AG10803 (cell line): ENCODE measurements at places on chromosomes 5 and 9.
A peak's percentile ranks its signal among the peaks of the same experiment; 100 is the strongest.

- no peak for DNase-seq
Measured at GRCh38 chr5:81936066-81936465, 35.8 kb upstream of the ATG10 start.

DNA sequence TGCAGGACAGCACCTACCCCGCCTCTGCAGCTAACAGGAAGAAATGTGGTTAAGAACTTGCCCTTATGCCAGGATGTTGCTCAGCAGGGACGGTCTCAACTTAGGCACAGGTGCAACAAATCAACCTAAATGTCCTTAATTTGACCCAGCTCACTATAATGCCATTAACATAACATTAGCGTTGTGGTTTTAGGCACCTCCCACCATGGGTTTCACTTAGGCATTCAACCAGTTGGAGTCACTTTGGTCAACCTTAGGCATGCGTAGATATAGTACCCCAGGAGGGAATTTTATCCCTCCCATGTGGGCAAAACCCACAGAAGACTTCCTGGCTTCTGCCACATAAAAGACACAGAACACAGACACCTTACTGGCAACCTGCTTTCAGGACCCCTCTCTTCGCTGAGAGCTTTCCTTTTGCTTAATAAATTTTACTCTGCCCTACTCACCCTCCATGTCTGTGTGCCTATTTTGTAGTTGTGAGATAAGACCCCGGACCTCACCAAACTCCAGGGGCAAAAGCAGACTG lies 8.7 kb upstream of the ERAP1 start:
- no peak for DNase-seq

- peak; percentile 48 for DNase-seq
Measured at GRCh38 chr9:87599901-87600610, 102.4 kb downstream of the DAPK1 start.

DNA sequence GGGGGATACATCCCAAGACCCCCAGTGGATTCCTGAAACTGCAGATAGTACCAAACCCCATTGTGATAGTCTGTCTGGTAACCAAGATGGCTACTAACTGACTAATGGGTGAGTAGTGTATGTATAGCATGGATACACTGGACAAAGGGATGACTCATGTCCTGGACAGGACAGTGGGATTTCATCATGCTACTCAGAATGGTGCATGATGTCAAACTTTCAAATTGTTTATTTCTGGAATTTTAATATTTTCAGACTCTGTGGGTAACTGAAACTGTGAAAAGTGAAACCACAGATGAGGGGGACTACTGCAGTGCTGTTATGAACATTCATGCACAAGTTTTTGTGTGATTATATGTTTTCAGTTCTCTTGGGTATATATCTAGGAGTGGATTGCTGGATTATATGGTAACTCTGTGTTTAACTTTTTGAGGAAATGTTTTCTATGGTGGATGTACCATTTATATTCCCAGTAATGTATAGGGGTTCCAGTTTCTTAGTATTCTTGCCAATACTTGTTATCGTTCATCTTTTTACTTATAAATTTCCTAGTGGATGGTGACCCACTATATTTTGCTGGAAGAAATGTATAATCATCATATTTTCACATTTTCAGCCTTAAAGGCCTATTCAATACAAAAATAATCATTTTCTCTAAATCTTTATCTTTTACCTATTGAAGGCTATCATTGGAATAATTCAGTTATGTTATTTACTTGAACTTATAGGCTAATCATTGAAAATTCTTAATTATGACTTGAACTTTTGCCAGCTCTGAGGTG lies 140.9 kb downstream of the NR3C1 start:
- peak; percentile 85 for DNase-seq

- DNase-seq, result no peak
Measured at GRCh38 chr9:93567271-93567959, 9.0 kb upstream of the PHF2 start.

DNA sequence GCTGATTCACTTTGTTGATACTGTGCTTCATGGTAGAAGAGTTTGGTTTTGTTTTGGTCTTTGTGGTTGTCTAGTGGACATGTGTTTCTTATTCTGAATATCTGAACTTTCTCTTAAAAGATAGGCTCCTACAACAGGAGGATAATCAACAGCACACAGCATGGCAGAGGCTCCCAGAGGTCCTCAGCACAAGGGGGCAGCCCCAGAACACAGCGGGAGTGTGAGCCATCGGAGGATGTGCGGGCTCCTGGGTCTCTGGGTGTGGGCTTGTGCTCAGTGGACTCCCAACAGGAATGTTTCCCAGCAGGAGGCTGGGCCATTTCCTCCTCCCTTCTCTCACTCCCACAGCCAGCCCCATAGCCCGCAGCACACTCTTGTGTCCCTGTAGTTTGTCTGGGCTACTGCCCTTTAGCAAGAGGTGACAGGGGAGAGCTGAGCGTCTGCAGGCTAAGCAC lies 164.3 kb upstream of the OTULINL start:
- DNase-seq, result peak; percentile 59

- no peak for DNase-seq
Measured at GRCh38 chr5:6656680-6657079, 23.4 kb downstream of the SRD5A1 start.

- DNase-seq, result no peak
Measured at GRCh38 chr9:110088099-110088498, 119.9 kb downstream of the C9orf152 start.

DNA sequence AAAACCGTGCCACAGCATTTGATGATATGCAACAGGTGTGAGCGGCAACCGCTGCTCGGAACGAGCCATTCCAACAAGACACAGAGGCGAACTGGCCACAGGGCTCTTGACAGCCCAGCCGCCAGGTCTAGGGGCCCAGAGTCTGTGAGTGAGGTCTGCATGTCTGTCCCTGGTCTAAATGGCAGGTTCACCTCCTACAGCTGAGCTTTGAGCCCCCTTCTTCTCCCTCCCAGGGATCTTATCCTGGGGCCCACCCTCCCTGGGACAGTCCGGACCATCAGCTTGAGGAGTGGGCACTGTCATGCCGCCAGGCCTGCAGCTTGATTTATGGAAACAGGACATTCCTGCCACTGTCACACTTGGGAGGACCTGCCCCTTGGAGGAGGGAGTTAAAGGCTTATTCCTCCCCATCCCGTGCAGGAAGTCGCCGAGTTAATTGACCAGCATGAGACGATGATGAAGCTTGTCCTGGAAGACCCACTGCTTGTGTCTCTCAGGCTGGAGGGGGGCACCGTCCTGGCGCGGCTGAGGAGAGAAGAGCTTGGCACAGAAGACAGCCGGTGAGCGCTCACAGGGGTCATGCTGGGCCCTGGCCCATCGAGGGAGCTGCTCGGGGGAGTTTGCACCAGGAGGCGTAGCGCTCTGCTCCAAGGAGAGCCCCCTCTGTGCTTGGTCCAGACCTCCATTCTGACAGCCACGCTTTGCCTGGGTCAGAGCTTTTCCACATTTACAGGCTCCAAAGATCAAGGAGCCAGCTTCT lies 35.5 kb upstream of the LRRC14B start:
- DNase-seq, result no peak

DNA sequence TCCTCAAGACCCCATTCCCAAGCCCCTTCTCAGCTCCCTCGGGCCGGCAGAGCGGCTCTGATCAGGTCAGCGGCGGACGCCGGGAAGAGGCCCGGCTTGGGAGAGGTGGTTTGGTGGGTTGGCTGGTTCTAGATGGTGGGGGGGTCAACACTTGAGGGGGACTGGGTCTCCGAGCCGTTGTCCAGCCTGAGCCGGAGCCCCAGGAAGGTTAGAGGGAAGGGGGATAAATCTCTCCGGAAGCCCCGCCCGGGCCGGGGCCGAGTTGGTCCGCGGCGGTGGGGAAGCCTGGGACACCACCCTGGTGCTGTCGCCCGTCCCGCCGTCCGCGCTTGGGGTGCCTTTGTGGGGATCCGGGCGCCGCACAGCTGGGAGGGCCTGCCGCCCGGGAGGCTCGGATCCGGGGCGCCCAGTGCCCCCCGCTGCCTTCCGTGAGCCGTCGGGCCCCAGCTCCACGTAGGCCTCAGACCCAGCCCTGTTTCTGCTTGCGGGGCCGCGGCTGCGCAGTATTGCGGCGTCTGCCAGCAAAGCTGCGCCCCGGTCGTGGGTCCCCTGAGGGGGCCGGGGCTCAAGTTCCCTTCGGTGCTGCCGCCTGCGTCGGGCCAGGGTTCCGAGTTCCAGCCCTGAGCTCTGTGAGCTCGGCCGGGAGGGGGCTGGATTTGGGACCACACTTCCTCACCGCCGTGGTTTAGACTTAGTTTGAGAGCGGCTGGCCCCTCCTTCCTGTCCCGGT lies 542 bp upstream of the TRIM52 start:
- peak; percentile 71 for DNase-seq

DNA sequence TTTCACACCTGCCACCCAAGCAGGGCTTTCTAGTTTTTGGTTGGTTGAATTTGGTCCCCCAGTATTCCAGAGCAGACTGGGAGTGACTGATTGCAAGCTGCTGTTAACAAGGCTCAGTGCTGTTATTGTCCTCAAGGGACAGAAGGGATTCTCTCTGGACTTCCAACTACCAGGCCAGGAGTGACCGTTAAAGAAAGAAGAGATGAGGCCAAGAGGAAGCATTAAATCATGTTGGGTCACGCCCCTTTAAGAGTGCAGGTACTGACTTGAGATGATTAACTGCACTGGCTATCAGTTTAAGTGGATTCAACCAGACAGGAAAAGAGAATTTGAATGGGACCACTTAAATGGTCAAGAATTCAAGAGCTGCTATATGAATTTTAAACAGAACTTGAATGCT lies 220.8 kb upstream of the PCSK5 start:
- DNase-seq, result no peak

DNA sequence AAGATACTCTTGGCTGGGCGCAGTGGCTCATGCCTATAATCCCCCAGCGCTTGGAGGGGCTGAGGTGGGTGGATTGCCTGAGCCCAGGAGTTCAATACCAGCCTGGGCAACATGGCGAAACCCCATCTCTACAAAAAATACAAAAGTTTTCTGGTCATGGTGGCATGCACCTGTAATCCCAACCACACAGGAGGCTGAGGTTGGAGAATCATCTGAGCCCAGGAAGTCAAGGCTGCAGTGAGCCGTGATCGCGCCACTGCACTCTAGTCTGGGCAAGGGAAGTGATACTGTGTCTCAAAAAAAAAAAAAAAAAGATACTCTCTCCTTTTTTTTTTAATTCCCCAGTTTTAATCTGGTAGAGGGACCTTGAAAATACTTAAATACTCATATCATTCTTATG lies 15.0 kb downstream of the ANKRD33B start:
- no peak for DNase-seq

- no peak for DNase-seq
Measured at GRCh38 chr5:173614591-173614990, 1.9 kb downstream of the BOD1 start.

GRCh38 chr5:170576602-170577535 lies 73.0 kb downstream of the KCNIP1 start:
- peak; percentile 52 for DNase-seq

DNA sequence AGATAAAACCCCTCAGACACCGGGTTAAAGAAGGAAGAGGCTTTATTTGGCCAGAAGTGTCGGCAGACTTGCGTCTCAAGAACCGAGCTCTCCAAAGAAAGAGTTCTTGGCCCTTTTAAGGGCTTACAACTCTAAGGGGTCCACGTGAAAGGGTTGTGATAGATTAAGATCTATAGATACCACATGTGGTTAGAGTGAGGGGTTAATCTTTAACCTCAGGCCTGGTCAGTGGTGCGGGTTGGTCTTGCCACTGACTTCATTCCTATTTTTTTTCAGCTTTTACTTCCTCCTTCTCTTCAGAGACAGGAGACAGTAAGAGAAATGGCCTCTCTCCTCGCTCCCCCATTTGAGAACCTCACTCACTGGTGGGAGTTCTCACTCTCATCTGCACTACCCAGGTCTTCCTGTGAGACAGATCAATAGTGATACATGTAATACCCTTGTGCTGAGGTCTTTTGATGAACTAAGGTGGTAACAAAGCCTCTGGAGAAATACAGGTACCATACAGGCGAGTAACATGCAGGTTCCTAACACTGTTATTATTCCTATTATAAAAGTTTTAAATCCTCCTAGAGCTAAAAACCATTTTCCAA lies 52.4 kb upstream of the COX7C start:
- no peak for DNase-seq

- no peak for DNase-seq
Measured at GRCh38 chr9:129490583-129491486, 130.1 kb downstream of the C9orf50 start.

- DNase-seq, result no peak
Measured at GRCh38 chr9:70262948-70263347, 4.2 kb downstream of the SMC5 start.

DNA sequence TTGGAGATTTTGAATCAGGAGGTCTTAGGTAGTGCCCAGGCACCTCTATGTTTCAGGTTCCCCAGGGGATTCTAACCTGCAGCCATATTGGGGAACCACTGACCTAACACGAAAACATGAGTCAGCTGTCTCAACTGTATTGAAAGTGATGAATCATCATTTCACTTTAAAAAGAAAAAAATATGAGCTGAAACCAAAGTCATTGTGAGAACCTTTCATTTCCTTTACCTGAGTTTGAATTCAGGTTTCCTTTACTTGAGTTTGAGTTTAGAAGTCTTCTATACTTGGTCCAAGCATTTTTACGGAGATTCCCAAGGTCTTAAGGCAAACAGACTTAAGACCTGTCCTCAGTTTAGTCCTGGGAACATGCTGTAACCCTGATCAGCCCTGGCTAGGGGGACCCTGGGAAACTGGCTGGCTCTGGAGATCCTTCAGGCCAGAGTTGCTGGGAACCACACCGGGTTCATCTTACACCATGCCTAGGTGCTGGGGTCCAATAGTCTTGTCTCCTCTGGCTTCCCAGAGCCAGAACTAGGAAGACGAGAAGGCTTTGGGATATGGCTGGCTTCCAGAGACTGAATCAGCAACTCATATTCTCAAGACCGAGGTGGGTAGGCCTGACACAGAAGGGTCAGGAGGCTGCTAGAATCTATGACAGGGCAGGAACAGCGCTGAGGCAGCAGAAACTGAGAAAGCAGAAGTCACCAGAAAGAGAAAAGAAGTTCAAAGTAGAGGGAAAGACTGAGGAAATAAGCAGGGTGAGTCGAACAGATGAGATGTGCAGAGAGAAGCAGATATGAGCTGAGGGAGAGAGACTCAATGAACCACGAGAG lies 16.4 kb upstream of the PDCD1LG2 start:
- peak; percentile 73 for DNase-seq

DNA sequence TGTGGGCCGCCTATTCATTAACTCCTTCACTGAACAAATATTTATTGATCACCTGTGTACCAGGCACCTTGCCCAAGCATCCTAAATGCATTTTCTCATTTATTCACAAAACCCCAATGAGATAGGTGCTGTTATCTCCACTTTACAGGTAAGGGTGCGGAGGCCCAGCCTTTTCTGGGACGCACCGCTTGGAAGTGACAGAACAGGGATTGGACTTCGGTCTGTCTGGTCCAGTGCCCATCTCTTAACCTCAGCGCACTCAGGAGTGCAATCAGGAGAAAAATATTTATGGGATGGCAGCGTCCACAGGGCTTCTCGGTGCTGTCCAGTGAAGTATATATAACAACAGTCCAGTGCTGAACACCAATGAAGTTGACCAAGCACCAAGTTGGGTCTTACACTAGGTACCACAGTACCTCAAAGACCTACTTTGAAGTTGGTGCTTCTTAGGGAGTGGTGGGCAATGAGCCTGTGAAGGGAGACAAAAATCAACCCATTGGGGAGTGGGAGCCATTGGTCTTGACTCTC lies 18.9 kb upstream of the GARNL3 start:
- no peak for DNase-seq
